ENCODE measurements at places on chromosomes 4 and X. TPM values are rescaled to one million over a fixed set of nuclear protein-coding genes. Genes with fewer than 3 reads are reported as not detected.

DNA sequence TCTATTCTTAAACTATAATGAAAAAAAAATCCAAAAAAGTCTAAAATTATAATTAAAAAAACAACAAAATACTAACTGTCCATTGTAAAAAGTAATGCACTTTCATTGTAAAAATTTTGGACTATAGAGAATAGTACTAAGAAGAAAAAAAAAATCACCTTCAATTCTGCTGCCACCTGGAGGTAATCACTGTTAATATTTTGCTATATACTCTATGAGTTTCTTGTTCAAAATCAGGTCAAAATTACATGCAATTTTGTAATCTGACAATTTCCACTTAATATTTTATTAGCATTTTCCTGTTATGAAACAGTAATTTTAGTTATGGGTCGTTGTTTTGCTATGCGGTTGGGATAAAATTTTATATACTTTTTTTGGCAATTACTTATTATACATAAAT is 62.0 kb downstream of the HTT start:
- no peak for DNase-seq

DNA sequence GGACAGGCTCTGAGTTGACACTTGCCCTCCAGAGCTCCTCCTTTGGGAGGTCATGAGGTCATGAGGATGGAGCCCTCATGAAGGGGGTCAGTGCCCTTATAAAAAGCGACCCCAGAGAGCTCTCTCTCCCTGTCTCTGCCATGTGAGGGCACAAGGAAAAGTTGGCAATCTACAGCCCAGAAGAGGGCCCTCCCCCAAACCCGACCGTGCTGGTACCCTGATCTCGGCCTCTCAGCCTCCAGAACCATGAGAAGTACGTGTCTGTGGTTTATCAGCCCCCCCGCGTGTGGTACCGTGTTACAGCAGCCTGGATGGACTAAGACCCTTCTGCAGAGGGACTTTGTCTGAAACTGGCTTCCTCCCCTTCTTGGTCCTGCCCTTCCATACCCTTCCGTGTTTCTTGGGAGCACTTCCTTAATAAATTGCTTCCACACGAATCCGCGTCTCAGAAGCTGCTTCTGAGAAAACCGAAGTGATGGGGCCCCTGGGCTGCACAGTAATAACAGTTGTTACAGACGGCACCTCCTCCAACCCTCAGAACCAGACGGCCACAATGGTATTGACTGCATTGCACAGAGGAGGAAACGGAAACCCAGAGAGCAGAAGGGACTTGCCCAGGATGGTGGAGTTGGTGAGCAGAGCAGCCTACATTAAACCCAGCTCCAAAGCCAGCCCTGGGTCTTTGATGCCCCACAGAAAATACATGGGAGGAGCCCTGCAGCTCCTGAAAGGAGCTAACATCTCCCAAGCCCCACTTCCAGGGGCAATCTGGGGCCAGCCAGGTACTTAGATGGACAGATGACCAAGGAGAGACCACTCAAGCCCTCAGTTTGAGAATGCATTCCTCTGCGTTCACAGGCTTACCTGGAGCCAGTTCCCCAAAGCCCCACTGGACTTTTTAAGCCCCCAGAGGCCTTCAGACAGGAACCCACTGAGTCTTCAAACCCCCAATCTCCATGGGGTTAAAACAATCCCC is 242.7 kb downstream of the BCOR start:
- peak; percentile 74 for DNase-seq

DNA sequence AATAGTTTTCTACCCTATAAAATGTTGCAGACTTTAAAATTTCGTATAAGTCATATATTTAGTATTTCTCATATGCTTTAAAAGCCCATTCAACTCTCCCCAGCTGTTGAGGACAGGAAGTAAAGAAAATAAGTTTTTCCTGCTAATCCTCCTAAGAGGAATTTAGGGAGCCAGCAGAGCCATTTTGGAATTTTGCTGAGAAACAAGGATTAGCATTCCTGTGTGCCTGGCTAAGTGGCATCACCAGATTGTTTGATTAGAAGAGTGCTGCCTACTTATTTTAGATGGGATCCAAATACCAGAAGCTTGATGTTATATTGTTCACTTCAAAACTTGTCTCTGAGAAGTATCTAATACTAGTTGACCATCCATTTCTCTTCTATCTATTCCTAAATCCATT is 131.2 kb upstream of the HHIP start:
- no peak for DNase-seq

GRCh38 chr4:183831026-183831446 is 74.1 kb upstream of the STOX2 start:
- no peak for DNase-seq

- DNase-seq = no peak
Observed at GRCh38 chrX:55161581-55161980, 58.6 kb upstream of the PAGE5 start.

DNA sequence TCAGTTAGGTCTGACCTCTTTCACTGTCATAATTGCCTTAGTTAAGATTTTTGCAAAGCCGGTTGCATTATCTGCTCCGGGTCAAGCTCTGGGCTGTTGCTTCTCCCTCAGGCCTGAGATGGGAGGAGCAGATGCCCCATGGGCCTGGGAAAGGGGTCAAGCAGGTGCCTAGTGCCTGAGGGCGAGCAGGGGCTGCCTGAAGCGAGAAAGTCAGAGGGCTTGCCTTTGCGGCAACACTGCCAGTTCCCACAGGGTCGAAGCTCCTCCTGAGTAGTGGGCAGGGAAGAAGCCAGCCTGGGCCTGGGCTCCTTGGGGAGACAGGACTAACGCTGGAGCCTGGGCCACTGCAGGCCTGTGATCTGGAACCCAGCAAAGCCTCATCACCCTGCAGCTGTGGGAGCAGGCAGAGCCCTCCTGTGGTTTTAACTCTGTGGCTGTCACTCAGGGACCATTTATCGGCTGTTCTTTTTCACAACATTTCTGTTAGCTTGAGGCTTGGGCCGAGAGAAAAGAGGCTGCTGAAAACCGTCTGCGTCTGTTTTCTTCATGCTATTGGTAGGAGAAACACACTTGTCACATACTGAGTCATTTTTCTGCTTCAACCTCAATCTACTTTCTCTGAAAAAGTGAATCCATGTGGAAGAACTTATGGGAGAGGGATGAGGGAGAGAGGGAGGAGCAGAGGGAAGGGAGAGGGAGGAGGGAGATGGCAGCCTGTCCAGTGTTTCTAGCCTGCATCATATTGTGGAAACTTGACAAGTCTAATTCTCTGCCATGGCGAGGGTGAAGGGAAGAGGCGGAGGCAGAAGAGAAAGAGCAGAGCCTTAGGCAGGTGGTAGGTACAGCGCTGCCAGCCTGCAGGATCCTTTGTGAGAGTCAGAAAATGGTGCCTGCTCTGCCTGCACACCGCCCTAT is 68.4 kb downstream of the RHOH start:
- DNase-seq = no peak

GRCh38 chr4:102007959-102008425 is 217.5 kb downstream of the BANK1 start:
- DNase-seq = no peak

DNA sequence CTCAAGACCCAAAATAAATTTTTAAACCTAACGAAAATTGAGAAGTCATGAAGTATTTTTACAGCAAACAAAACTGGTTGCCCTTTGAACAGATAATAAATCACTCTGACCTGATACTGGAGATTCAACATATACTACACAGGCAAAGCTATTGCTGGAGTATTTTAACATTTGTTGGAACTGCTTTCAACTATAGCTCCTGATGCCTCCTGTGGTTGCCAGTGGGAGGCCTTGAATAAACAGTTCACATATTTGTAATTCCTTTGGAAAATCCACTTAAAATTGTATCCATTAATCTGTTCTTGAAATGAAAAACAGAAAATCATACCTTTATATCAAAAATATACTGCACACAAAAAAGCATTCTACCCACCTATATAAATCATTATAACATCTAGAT is 605.1 kb downstream of the KCTD8 start:
- DNase-seq = no peak

GRCh38 chr4:118732591-118733330 is 47.6 kb downstream of the METTL14 start:
- no peak for DNase-seq

DNA sequence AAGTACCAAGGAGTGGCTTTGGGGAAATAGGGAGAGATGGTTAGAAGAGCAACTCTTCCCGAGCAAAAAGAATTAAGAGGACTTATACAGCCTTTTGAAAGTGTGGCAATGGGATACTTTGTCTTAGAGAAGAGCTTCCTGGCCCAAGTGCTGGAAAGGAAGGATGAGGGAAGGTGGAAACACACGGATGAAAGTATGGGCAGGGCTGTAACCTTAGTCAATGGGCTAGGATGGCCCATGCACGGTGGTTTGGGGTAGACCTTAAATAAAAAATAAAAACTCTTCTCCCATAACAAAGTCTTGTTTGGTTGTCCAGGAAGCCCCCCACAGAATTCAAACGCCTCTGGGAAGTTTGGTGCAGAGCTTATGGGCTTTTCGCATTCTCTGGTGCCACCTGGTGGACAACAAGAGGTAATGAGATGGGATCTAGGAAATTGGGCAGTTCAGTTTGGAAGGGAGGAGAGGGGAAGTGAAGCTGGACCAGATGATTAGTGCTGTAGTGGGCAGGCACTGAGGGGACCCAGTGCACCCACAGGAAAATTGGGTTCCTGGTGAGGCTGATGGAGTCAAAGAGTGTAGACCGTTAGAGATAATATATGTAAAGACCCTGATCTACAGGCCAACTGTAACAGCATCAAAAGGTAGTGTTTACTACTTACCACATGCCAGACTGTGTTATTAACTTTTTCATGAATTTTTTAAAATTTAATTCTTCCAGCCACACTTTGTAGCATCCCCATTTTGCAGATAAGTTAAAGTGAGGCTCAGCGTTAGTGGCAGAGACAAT is 13.8 kb upstream of the ENOX2 start:
- no peak for DNase-seq

GRCh38 chr4:11424000-11424399 is 4.7 kb downstream of the HS3ST1 start:
- DNase-seq = no peak

DNA sequence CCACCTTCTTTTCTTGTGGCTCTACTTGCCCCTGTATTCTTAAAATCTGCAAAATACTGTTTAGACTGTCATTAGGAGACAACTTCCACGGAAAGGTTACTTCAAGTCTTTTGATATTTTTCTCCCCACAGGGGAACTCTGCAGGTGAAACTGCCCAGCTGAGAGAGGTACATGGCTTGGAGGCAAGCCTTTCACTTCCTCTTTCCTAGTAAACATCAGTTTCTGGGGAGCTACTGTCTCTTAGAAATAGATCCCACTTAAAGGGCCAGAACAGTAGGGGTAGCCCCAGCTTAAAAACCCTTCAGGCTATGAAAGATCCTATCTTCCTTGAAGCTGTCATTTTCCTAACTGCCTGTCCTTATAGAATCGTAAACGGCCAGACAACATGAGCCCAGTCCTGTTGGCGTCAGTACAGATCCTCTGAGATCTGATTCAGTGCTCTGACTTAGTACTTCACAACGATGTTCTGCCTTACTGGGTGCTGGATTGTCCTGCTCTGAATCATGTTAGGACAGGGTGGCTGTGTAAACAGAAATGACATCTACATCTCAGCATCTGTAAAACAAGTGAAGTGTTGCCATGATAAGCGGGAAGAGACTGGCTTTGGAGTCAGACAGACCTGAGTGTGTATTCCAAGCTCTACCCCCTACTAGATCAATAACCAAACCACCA is 102.1 kb downstream of the ITIH6 start:
- DNase-seq = no peak

DNA sequence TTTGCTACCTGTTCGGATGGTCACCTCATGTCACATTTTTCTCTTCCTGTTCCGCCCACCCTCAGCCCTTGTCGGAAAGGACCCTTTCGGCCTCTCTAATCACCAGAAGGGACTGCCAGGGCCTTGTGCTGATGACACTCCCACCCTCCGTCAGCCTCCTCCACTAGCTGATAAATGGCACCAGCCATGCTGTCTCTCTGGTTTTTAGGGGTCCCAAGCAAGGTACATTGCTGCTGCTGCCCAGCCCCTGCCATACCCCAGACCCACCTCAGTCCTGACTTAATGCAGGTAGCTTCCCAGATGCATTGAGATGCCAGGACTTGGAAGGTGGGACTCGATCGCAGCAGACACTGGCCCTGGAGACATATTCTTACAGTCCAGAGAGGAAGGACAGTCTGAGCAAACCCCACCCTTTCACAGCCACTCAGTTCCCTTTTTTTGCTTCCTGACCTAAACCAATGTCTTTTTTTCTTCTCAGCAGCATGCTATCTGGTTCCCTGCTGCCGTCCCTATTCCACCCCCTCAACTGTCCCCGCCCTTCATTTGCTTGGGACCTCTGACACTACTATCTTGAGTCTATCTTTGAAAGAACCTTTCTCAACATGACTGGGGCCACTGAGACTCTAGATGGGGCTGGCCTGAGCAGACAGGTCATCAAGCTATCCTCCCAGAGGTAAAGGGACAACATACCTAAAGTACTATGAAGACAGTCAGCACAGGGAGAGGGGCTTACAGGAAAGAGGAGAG is at the start of gene BTK:
TSS of gene BTK (minus strand) at position 397 of the 747 bp plus-strand sequence. CDS start 10,907 bp downstream, outside the sequence.
- DNase-seq = no peak

DNA sequence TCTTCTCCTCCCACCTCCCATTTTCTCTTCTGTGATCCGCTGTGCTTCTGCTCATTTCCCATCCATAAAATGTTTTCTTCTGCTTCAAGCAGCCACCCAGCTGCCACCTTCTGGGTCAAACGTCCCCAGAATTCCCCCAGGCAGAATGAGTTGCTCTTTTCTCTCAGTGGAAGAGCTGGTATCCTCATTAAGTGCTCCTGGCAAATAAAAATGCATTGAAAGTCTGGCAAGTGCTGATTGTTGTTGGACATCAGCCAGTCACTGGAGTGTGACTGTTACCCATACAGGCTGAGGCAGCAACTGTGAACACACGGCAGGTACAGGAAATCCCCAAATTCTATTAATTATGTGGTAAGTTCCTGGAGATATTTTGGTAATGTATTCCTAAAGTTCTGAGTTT is 52.6 kb downstream of the LIMCH1 start:
- DNase-seq = no peak

- no peak for DNase-seq
Observed at GRCh38 chr4:94455081-94455480, 3.3 kb downstream of the PDLIM5 start.

DNA sequence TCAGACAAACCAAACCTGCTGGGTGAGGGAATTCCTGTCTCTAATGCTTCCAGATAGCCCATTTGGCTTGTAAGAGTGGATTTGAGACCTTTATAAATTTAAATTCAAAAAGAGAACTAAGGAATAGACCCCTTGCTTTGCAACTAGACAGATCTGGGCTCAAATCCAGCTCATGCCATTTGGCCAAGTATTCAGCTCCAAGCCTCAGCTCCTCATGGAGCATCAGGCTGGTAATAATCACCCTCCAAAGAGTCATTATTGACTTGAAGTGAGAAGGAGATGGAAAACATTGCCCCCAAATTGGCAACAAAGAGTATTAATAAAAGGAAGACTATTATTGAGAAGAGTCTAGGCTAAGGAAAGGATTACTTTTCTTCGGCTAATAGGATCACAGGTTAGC is 134.7 kb downstream of the PDE5A start:
- DNase-seq = no peak

SUV39H1 gene
- 28.8 TPM for total RNA-seq

TMSB15B gene
- total RNA-seq = 7.7 TPM

TNIP3 gene
- 9.2 TPM for total RNA-seq

TFE3 gene
- total RNA-seq = 28.4 TPM

CRMP1 gene
- 0.07 TPM for total RNA-seq

SMIM10 gene
- total RNA-seq = 1.8 TPM
